ENCODE measurements at places on chromosomes 6 and 20. TPM values are rescaled to one million over a fixed set of nuclear protein-coding genes. Genes with fewer than 3 reads are reported as not detected.

- DNase-seq, result no peak
Measured at GRCh38 chr6:167045828-167046580, 46.8 kb downstream of the CEP43 start.

DNA sequence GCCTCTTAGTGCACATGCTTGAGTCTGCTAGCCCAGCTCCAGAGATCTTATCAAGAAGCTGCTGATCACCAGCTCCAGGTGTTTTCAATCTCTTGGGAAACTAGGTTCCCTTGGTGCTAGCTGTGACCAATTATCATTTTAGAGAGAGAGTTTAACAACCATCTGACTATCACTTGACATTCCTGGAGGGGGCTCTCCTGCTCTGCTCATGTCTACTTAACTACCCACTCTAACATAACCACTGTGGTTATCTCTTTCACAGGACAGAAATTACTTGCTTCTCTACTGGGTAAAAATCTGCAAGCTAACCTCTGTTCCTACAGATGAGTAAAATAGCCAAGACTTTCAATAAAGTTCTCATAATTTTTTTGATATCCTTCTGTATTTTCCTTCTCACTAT is 823.4 kb upstream of the GJE1 start:
- peak; percentile 8 for DNase-seq

- DNase-seq, result no peak
Measured at GRCh38 chr20:41068806-41069205, 40.2 kb downstream of the TOP1 start.

- DNase-seq, result no peak
Measured at GRCh38 chr20:33515569-33516216, 25.8 kb downstream of the CBFA2T2 start.

DNA sequence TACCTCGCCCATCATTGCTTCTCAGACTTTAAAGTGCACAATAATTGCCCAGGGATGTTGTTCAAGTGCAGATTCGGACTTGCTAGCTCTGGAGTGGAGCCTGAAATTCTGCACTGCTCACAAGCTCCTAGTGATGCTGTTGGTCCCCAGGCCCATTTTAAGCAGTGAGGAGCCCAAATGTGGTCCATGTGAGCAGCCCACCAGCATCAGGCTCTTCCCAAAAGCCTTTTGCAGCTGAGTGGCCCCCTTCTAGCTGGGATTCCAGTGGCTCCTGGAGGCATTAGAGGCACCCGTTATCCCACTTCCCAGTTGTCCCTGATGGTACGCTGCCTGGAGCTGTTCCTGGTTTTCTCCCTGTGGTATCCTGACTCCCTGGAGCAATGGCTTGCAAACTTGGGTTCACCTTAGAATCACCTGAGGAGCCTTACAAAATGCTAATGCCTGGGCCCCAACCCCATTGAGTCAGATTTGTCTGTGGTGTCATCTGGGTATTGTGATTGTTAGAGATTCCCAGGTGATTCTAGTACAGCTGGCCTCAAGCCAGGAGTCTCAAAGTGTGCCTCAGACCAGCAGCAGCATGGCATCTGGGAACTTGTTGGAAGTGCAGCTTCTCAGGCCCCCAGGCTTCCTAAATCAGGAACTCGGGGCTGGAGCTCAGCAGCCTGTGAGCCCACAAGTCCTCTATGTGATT is 186.9 kb upstream of the SLC24A3 start:
- no peak for DNase-seq

The PCNA gene
- 46.3 TPM for total RNA-seq

The SCRT2 gene
- not detected for total RNA-seq

The ANKRD66 gene
- total RNA-seq, result not detected

Measured in fibroblast of the aortic adventitia (primary cell).